H1 (cell line): ENCODE measurements at places on chromosomes 2 and 18. TPM values are rescaled to one million over a fixed set of nuclear protein-coding genes. Genes with fewer than 3 reads are reported as not detected.

Gene HOXD12
- not detected in 2 replicates for total RNA-seq

Gene PIEZO2
- total RNA-seq = 14.7 and 16.5 TPM in 2 replicates

Gene NOSTRIN
- not detected in 2 replicates for total RNA-seq

Gene MYCN
- 137 and 142 TPM in 2 replicates for total RNA-seq

Gene ITGB6
- total RNA-seq = not detected in 2 replicates

Gene OSR1
- 0.22 TPM in 1 of 2 replicates, not detected in the other for total RNA-seq

Gene CYTIP
- total RNA-seq = 0.23 TPM in 1 of 2 replicates, not detected in the other

Gene PFN4
- not detected in 2 replicates for total RNA-seq

Gene IL1R1
- total RNA-seq = 0.34 and 0.46 TPM in 2 replicates

Gene UGT1A4
- not detected in 2 replicates for total RNA-seq

- no peak overlapping the region for H3K27ac ChIP-seq
- H3K27me3 ChIP-seq = no peaks in the 10 kb centered on the region
- H3K4me1 ChIP-seq = no peaks in the 10 kb centered on the region
- no peak overlapping the region for H3K4me3 ChIP-seq
- no peaks in the 10 kb centered on the region for H3K36me3 ChIP-seq
Observed at GRCh38 chr18:56199580-56200330, 438.6 kb downstream of the TXNL1 start.

GRCh38 chr2:7552825-7553570, 635.8 kb downstream of the RNF144A start:
- H3K4me1 ChIP-seq = no peaks in the 10 kb centered on the region
- no peaks in the 10 kb centered on the region for H3K36me3 ChIP-seq
- DNase-seq = no peak
- H3K27me3 ChIP-seq = no peaks in the 10 kb centered on the region
- no peak overlapping the region for H3K4me3 ChIP-seq

- 0 out of 2 replicates have a peak, but pooled peaks cover 2% of the 10 kb centered on the region for H3K4me1 ChIP-seq
- no peak for DNase-seq
- H3K27me3 ChIP-seq = no peaks in the 10 kb centered on the region; the same call in 1 of the 2 replicates
- H3K36me3 ChIP-seq = no peaks in the 10 kb centered on the region
- H3K4me3 ChIP-seq = no peak overlapping the region
Observed at GRCh38 chr2:20366672-20367116, 16.1 kb upstream of the PUM2 start.

GRCh38 chr2:120690521-120690920, 45.1 kb upstream of the GLI2 start:
- peaks cover 15% of the 10 kb centered on the region; the same call in 1 of the 2 replicates for H3K27me3 ChIP-seq
- no peak overlapping the region for H3K4me3 ChIP-seq
- DNase-seq = no peak
- H3K4me1 ChIP-seq = no peaks in the 10 kb centered on the region
- no peaks in the 10 kb centered on the region for H3K36me3 ChIP-seq
- H3K27ac ChIP-seq = no peak overlapping the region

DNA sequence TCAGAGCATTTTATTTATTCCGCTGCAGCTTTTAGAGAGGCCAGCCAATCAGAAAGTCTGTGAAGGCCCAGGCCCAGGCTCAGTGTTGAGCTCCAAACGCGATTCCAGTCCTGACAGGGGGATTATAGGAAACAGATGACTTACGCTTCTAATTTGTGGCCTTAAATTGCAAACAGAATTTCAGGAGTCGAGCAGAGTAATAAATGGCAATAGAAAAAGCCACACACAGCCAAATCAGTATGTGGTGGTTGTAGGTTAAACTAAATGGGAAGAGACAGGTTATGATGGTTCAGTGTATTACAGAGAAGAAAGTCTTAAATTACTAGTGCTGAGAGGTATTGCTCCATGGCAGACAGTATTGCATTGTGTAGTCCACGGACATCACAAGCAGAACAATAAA, 131.0 kb upstream of the ZEB2 start:
- DNase-seq = no peak
- no peaks in the 10 kb centered on the region for H3K36me3 ChIP-seq
- no peak overlapping the region for H3K27ac ChIP-seq
- H3K4me1 ChIP-seq = peaks cover 4% of the 10 kb centered on the region; the same call in 1 of the 2 replicates
- H3K27me3 ChIP-seq = no peaks in the 10 kb centered on the region

- no peak for DNase-seq
- H3K27ac ChIP-seq = no peak overlapping the region
- H3K27me3 ChIP-seq = no peaks in the 10 kb centered on the region
- no peak overlapping the region for H3K4me3 ChIP-seq
- H3K4me1 ChIP-seq = no peaks in the 10 kb centered on the region
Observed at GRCh38 chr2:152496371-152496770, 161.4 kb downstream of the FMNL2 start.

DNA sequence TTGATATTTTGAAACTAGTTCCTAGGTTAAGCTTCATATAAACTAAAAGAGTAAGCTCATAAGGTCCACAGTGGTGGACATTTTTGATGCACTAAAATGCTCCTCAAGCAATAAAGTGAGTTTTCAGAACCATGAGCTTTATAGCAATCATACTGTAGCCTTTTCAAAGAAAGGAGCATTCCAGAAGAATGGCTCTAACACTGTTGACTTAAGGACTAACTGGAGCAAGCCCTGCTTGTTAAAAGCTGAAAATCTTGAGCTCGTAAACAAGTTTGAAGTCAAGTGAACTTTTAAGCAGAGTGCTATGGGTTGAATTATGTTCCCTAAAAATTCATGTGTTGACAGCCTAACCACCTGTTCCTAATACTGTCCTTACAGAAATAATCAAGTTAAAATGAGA, 38.0 kb downstream of the KYNU start:
- H3K27ac ChIP-seq = no peak overlapping the region
- no peak overlapping the region for H3K4me3 ChIP-seq

DNA sequence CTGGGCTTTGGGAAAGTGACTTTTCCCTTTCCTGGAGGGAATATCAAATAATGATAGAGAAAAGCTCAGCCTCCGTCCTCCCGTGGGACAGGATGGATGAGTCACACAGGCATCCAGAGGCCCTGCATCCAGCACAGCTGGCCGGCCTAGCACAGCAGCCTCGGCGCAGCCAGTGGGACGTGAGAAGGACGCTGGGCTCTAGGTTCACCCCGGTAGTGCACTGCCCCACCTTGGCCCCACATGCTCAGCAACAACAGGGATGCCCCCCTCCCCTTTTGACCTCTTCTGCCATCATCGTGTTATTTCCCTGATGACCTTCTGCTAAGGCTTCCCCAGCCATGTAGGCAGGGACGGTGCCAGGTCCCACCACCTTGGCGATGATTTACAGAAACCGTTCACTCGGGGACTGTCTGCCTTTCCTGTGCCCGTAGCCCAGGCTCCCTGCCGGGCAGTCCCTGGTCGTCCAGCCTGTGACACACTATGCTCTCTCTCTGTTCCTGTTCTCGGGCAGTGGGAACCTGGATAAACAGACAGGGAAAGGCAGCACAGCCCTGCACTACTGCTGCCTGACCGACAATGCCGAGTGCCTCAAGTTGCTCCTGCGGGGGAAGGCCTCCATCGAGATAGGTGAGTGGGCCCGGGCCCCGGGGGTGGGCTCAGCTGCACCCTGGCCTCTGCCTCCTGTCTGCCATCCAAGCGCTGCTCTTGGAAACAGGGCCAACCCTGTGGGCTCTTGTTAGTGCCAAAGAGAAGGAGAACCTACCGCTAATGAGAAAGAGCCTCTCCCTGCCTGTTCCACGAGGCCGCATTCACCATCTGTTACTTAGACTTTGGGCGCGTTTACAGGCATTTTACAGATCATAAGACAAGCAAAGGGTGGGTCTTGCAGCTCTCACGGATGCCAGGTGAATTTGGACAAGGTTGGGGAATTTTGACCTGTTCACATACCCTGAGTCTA, 44.6 kb downstream of the ITGB1BP1 start:
- no peaks in the 10 kb centered on the region for H3K36me3 ChIP-seq
- DNase-seq = no peak
- H3K4me3 ChIP-seq = no peak overlapping the region
- H3K27me3 ChIP-seq = no peaks in the 10 kb centered on the region
- H3K27ac ChIP-seq = no peak overlapping the region; the same call in 1 of the 2 replicates

GRCh38 chr2:144922519-144922918, 402.6 kb upstream of the ZEB2 start:
- H3K36me3 ChIP-seq = no peaks in the 10 kb centered on the region
- H3K4me1 ChIP-seq = no peaks in the 10 kb centered on the region
- no peaks in the 10 kb centered on the region for H3K27me3 ChIP-seq
- no peak overlapping the region for H3K27ac ChIP-seq
- H3K4me3 ChIP-seq = no peak overlapping the region
- DNase-seq = no peak

GRCh38 chr2:161199912-161200701, 39.9 kb downstream of the TANK start:
- no peak for DNase-seq
- no peak overlapping the region for H3K4me3 ChIP-seq
- H3K4me1 ChIP-seq = no peaks in the 10 kb centered on the region
- peaks cover 3% of the 10 kb centered on the region; the same call in 1 of the 2 replicates for H3K36me3 ChIP-seq

DNA sequence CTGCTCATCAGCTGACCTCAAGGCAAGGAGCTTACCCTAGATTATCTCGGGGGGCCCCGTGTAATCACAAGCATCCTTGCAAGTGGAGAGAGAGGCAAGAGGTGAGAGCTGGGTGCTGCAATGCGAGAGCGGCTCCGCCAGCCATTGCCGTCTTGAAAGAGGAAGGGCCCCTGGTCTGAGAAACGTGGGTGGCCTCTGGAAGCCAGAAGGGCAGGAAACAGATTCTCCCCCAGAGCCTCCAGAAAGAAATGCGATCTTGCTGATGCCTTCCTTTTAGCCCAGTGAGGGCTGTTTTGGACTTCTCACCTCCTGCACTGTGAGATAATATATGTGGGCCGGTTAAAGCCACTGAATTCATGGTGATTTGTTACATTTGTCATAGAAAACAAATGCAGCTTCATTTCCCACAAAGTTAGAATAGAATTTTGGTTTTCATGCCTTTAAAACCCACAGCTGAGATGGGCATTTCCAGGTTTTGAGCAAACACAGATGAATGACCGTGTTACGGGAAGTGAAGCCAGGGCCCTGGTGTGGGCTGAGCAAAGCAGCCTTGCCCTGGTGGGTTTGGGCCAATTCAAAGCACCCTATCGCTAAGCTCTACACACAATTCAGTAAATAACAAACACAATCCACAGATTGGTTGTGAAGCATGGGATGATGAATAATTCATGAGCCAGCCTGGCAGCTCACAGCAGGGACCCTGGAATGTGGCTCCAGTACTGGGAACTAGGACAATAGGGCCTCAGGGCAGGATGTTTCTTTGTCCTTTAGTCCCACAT, 319.9 kb upstream of the HS6ST1 start:
- no peak overlapping the region for H3K4me3 ChIP-seq
- no peaks in the 10 kb centered on the region for H3K36me3 ChIP-seq
- peaks cover 29% of the 10 kb centered on the region for H3K4me1 ChIP-seq
- H3K27ac ChIP-seq = peak overlapping the region; percentile 91
- peak; percentile 88 for DNase-seq

DNA sequence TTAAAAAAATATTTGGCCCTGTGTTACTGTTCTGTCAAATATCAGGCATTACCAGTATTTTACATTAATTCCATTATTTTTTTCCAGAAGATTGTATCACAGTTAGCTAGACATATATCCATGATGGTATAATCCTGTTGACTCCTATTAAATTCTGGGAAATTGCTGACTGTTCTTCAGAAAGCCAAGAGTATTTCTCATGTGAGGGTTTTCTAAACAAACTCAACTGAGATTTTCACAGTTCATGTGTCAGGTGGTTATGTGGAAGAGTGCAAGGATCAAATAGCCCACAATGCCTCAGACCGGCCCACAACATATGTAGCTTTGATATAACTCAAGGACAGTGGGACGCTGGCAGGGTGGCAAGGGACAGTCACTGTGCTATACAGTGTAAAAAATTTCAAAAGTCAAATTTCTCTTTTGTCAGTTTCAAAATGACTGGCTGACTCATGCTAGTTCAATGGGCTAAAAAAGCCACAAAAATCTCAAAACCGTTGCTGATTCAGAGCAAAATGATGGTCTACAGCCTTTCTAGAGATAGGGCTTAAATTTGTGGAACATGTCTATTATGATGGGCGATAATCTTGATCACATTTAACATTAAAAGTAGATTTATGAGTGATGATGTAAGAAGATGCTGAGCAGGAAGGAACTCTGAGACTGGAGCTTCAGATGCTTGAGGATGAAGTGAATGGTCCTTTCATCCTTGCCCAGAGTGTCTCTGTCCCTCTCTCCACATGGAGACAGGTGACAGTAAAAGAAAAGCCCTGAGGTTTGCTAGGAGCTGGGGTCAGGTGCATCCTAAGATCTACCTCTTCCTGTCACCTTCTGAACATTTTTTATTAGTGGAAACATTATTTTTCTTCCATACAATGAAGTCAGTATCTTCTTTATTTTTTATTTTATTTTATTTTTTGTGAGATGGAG, 175.8 kb upstream of the PIEZO2 start:
- no peak overlapping the region for H3K4me3 ChIP-seq
- no peak overlapping the region for H3K27ac ChIP-seq
- H3K36me3 ChIP-seq = no peaks in the 10 kb centered on the region

- no peak overlapping the region for H3K27ac ChIP-seq
- H3K4me1 ChIP-seq = peaks cover 2% of the 10 kb centered on the region
- H3K27me3 ChIP-seq = no peaks in the 10 kb centered on the region
- no peak for DNase-seq
- H3K36me3 ChIP-seq = 0 out of 2 replicates have a peak, but pooled peaks cover 2% of the 10 kb centered on the region
Observed at GRCh38 chr2:205802065-205802464, 119.8 kb downstream of the NRP2 start.

DNA sequence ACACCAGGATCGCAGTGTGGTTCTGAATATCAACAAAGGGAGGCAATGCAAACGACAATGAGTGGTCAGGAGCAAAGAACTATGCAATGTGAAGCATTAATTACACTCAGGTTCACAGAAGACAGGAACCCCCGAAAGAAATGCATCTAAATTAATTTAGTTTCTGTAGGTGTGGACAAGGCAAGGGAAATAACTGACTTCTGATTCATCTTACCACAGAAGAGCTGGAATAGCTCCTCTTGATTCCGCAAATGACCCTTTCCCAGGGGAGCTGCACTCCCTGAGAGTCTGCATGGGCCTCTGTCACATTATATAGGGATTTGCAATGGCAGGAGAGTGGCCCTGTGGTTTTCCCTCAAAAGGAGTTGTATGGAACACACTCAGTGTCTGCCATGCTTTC, 263.9 kb upstream of the APCDD1 start:
- no peak for DNase-seq
- H3K36me3 ChIP-seq = no peaks in the 10 kb centered on the region
- no peaks in the 10 kb centered on the region for H3K4me1 ChIP-seq
- H3K27me3 ChIP-seq = no peaks in the 10 kb centered on the region

- H3K27me3 ChIP-seq = no peaks in the 10 kb centered on the region
- no peak overlapping the region for H3K27ac ChIP-seq
- DNase-seq = no peak
- H3K4me1 ChIP-seq = no peaks in the 10 kb centered on the region
- H3K4me3 ChIP-seq = no peak overlapping the region
- no peaks in the 10 kb centered on the region for H3K36me3 ChIP-seq
Observed at GRCh38 chr2:166653185-166653813, 159.2 kb upstream of the SCN7A start.

GRCh38 chr18:2881840-2882195, 35.0 kb downstream of the EMILIN2 start:
- H3K27ac ChIP-seq = no peak overlapping the region
- no peak for DNase-seq

DNA sequence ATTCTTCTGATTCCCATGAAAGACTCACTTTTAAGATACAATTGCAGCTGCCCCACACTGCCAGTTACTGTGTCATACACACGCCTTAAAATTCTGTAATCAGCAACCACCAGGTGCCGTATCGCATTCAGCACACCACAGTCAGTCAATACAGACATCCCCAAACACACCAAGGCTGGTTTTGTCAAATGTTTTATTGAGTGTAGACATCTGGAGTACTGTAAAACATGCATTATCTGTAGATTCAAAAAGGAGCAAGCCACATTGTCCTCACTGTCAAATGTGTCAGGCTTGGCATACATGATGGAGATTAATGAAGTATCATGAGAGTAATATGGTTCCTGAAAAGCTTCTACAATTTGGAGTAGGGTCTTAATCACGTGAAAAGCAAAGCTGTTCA, 109.7 kb upstream of the SP3 start:
- no peak overlapping the region for H3K27ac ChIP-seq
- H3K4me1 ChIP-seq = no peaks in the 10 kb centered on the region
- no peaks in the 10 kb centered on the region for H3K27me3 ChIP-seq
- no peak overlapping the region for H3K4me3 ChIP-seq
- H3K36me3 ChIP-seq = no peaks in the 10 kb centered on the region
- no peak for DNase-seq
